ENCODE measurements at places on chromosomes 12 and 14.

DNA sequence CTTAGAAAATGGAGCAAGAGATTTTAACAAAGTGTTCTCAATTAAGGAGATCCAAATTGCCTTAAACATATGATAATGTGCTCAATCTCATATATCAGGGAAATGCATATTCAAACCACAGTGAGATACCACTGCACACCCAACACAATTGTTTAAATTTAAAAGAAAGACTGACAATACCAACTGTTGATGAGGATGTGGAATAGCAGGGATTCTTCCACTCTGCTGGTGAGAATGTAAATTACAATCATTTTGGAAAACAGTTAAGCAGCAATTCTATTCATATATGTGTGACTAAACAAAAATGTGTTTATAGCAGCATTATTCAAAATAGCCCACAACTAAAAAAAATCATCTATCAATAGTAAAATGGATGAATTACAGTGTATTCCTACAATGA is 144.2 kb downstream of the KICS2 start:
- no peak for DNase-seq

GRCh38 chr12:96751626-96752025 is 155.4 kb upstream of the NEDD1 start:
- no peak for DNase-seq

DNA sequence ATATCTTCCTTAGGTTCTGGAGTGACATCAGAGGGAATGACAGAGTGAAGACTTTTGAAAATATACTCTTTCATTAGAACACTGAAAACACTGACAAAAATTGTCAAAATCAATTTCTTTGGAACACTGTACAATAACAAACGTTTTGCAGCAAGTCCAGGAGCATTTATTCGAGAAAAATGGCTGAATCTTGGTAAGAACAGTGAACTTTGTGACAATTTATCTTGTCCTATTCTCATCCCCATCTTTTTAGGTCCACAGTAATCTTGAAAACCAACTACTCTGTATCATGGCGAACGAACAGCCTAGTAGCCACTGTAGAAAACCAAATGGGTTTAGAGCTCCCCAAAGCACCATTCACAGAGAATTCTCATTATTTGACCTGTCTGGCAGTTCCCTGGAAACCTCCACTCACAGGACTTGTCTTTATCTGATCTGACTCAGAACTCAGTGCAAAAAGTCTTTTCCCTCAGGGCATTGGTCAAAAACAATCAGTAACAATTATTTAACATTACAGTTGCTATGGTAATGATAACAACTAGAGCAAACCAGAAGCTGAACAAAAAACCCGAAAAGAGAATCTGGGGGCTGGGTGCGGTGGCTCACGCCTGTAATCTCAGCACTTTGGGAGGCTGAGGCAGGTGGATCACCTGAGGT is 20.3 kb upstream of the PPP2R5E start:
- DNase-seq = no peak

GRCh38 chr12:70379846-70380245 is 13.8 kb downstream of the KCNMB4 start:
- DNase-seq = no peak

DNA sequence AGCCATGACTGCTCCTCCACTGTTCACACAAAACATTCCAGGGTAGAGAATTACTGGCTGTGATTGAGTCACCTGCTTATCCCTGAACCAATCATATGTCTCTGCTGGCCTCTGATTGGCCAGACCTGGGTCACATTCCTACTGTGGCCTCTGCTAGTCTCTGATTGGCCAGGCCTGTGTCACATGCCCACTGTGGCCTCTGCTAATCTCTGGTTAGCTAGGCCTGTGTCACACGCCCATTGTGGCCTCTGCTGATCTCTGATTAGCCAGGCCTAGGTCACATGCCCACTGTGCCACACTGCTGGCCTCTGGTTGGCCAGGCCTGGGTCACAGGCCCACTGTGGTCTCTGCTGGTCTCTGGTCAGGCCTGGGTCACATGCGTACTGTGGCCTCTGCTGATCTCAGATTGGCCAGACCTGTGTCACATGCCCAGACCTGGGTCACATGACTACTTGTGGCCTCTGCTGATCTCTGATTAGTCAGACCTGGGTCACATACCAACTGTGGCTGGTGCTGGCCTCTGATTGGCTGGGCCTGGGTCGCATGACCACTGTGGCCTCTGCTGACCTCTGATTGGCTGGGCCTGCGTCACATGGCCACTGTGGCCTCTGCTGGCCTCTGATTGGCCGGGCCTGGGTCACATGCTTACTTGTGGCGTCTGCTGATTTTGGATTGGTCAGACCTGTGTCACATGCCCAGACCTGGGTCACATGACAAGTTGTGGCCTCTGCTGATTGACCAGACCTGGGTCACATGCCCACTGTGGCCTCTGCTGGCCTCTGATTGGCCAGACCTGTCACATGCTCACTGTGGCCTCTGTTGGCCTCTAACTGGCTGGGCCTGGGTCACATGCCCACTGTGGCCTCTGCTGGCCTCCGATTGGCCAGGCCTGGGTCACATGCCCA is 251.6 kb downstream of the SLC15A4 start:
- DNase-seq = no peak

DNA sequence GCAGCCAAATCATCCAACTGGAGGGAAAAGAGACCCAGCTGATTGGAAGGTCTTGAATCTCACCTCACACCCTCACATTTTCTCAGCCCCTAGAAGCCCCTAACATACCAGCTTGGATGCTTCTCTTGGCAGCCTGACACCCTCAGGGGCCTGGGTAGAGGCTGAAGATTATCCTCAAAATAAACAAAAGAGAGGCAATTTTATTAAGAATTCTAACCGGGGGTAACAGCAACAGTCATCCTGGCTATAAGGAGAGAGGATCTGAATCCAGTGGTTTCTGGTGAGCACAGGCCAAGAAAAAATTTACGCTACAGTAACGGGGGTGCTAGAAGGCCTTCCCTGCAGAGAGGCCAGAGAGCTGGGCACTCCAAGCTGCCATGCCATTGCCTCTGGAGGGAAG is 21.6 kb downstream of the KRT76 start:
- DNase-seq = no peak

- DNase-seq = peak; percentile 21
These were observed 26.4 kb downstream of the FAM222A start for GRCh38 chr12:109739747-109740693.

DNA sequence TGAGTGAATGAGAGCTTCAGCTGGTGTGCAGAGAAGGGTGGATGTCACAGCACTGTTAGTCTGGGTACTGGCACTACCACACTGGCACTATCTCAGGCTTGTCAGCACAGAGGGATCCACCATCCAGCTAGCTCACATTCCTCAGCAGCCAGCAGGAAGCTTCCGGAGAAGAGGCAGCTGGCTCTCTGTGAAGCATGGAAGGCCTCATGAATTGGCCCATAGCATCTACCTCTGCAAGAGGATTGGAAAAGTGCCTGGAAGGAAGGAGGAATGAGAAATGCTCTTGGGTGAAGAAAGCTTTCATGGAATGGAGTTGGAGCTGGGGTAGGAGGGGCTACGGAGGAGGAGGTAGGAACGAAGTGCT is 9.9 kb downstream of the KRT83 start:
- no peak for DNase-seq

DNA sequence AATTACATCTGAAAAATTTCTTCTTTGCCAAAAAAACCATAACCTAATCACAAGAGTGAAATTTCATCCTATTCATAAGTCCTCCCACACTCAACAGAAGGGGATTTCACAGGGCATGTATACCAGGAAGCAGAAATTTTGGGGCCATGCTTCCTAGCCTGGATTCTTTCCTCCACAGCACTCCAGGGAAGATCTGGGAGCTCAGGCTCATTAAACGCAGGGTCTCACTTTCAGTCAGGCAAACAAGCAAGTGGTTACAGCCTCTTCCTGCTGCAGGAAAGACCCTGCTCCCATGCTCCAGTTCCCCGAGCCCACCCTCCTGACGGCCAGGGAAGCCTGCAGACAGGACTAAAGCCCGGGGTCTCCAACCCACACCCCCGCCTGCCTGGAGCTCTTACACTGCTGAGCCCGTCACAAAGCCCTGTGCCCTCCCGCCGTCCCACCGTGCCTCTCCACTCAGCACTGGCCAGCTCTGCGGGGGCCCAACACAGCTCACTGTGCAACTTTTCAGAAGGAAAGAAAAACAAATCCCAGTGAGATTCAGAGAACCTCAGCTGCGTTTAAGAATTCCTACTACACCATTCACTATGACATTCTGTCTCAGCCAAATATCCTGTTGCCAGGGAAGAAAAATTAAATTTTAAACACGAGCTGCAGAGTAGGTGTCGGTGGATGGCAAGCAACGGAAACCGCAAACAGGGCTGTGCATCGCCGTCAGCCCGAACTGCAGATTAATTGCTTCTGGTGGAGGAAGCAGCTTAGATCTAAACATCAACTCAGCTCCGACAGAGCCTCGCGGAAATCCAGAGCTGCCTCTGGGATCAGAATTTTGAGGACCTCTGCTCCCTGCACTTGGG is 106.7 kb upstream of the SFSWAP start:
- peak; percentile 48 for DNase-seq

- DNase-seq = no peak
These were observed 45.4 kb upstream of the PCED1B start for GRCh38 chr12:47033789-47034555.

DNA sequence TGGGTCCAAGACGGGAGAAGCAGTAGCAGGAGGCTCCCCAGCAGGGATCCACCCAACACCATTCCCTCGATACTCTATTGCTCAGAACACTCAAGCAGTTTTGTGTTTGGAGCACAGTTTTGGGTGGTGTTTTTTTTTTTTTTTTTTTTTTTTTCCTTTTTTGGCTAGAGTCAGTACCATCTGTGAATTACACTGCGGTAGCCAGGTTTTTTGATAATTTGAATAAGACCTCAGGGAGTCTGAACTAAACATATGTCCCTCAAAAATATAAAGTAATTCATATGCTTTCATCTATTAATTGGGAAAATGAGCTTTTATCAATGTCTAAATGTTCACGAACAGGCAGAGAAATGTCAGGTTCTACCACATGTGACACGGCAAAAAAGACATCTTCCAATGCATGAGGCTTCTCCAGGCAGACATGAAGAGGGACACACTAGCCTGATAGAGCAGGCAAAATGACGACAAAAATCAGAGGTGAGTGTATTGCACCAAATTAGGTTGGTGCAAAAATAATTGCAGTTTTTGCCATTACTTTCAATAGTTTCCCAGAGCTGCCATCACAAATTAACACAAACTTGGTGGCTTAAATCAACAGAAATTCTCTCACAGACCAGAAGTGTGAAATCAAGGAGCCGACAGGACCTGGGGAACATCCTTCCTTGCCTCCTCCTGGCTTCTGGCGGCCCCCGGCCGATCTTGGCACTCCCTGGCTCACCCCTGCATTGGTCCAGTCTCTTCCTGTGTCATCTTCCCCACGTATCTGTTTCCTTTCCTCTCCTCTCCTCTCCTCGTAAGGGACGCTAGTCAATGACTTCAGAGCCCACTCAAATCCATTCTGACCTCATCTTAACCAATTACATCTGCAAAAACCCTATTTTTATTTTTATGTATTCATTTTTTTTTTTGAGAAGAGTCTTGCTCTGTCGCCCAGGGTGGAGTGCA is 33.9 kb downstream of the FOXN3 start:
- DNase-seq = no peak

- no peak for DNase-seq
These were observed 94.4 kb downstream of the KIF21A start for GRCh38 chr12:39348523-39348922.

DNA sequence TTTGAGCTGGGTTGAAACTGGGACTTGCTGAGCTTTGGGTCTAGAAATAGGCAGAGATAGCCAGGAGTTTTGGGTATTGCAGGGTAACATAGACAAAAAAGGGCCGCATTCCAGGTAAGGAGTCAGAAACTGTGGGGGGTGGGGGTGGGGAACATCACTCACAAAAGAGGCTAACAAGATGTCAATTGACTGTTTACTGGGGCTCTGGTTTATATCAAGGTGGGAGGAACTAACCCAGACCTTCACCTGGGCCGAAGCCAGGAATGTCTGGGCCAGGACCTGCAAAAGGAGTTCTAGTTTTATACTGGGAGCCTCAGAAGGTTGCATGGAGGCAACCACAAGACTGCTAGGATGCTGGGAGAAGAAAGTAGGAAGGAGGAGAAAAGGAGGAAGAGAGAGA is 154.4 kb downstream of the EMP1 start:
- DNase-seq = no peak

GRCh38 chr14:22753586-22753985 is 12.9 kb upstream of the OXA1L start:
- DNase-seq = no peak

- no peak for DNase-seq
These were observed 1.8 kb downstream of the ARID2 start for GRCh38 chr12:45731190-45731775.

GRCh38 chr12:68199127-68199526 is 26.5 kb downstream of the IL26 start:
- DNase-seq = no peak

DNA sequence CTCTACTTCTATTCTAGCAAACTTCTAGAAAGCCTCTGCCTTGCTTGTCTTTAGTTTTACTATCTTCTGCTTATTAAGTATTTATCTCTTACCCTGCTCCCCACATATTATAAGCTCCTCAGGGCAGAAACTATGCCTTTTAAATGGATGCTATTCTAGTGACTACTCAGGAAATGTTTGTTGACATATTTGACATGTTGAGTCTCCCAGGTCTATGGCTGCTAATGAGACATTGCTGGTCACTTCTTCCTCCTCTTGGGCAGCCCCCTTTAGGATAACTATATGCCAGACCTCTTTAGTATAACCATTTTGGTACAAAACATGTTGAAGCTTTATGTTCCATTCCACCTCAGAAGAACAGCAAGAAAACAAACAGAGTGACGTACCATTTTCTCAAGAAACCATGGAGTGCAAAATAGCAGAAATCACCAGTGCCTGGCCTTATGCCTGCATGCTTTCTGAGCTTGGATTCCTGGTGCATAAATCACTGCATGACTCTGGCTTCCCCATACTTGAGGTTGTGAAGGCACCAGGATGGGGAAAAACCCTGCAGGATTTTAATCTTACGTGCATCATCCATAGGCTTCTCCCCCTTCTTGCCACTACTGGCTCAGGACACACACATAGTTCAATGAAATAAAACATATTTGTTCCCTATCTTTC is 202.6 kb downstream of the TMX1 start:
- no peak for DNase-seq

DNA sequence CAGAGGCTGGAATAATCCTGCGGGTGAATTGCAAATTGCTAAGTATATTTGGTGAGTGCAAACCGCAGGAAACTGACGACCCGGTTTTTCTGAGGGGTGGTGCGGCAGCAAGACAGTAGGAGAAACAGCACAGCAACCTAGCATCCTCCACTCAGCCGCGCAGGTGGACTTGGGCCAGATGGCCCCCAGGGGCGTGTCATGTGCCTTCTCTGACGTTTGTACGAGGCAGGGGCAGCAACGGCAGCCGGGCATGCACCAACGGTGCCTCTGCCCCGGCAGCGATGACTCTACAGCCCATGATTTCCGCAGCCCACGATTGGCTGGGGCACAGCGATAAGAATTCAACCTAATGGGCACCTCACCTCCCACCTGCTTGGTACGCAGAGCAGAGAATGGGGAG is 11.1 kb upstream of the CLEC2A start:
- peak; percentile 23 for DNase-seq

GRCh38 chr12:84551373-84551772 is 361.2 kb downstream of the SLC6A15 start:
- DNase-seq = no peak
